ENCODE measurements at places on chromosomes 3 and 15.

- no peak for DNase-seq
Measured at GRCh38 chr3:102179326-102180177, 255.3 kb upstream of the ZPLD1 start.

DNA sequence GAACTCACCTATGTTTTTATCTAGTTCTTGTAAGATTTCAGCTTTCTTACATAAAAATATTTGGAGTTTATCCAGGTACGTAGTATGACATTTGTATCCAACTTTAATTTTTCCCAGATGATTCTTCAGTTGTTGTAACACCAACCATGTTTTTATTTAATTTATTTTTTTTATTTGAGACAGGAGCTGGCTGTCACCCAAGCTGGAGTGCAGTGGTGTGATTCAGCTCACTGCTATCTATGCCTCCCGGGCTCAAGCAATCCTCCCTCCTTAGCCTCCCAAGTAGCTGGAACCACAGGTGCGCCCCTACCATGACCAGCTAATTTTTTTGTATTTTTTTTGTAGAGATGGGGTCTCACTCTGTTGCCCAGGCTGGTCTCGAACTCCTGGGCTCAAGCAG lies 6.6 kb downstream of the XYLB start:
- no peak for DNase-seq

DNA sequence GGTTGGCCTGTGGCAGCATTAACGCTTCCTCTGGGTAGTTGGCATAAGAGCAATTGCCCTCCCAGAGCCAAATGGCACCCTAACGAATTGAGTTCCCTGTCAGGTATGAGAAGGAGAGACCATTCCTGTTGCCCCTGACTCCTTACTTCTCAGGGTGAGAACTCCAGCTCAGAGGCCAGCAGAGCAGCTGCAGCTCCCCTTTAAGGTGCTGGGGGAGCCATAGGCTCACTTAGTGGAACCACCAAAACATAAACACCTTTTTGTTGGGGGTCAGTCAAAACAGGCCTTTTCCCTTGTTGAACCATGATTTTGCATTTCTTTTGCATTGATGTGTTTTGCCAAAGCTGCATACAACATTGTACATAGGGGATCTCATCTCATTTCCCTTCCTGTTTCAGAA lies 28.1 kb upstream of the LHFPL4 start:
- DNase-seq: no peak

DNA sequence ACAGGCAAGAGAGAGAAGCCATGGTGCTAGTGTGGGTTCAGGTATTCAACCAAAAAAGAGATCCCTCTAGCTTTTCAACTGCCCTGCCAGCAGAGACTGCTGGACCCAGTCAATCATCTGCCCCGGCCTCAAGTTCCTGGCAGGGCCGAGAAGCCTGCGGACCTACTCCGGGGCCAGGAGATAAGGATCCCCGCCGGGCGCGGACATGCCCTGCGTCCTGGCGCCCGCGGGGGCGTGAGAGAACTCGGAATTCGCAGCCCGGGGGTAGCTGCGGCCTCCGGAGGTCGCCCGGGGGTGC lies 821 bp upstream of the MAGI1 start:
- no peak for DNase-seq

GRCh38 chr3:13066236-13066635 lies 7.0 kb downstream of the IQSEC1 start:
- DNase-seq: no peak

DNA sequence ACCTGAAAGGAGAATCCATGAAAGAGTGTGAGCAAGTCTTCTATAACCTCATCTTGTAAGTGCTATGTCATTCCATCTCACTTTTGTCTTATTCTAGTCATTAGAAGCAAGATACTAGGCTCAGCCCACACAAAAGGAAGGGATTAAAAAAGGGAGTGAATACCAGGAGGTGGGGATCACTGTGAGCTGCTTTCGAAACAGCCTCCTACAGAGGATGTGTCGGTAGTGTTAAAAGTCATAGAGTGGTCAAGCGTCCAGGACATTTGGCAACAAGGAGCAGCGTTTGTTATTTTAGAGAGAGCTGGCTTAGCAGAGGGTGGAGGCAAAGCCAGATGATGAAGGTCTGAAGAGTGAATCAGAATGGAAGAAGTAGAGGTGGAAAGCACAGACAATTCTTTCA lies 11.7 kb upstream of the ZNF148 start:
- no peak for DNase-seq

DNA sequence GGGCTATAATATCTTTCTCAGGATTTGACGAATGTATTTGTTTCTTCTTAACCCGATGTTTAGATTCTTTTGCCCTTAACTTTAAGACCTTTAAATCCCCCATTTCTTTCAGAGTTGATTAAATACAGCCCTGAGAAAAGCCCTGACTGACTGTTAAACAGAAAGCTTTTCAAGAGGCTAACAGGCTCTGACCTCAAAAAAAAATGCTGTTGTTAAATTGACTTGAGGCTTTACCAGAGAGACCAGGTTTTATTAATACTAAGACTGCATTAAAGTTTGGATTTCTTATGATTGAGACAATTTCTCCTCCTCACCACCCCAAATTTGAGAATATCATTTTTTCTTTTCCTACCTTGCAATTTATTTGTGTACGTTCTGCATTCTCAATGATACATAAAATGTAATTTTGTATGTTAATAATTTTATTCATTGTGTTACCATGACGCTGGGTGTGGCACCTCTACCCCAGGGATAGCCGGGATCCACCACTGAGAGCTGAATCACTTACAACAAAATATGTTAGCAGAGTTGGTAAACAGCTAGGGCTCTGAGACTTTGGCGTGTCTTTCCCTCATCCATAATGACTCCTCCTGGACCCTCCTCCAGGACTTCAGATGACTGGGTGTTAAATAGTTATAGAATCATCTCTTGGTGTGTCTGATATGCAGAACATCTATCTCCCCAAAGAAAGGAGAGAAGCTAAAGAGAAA lies 753.5 kb downstream of the NAALADL2 start:
- no peak for DNase-seq

DNA sequence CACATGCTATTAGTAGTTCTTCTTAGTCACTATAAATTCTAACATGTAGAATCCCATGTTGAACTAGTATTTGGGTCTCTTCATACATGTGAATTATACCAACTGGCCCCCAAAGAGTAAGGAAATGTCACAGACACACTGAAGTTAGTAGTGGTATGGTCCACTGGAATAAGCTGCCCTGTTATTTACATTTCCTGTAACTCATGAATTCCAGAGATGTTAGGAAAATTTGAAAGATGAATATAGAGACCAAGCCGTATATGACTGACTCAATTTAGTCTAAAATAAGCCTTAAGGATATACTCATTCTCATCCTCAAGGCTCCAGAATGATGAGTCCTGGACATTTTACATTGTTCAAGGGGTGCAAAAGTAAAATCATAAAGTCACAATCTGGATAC lies 81.2 kb downstream of the FBXL22 start:
- no peak for DNase-seq

DNA sequence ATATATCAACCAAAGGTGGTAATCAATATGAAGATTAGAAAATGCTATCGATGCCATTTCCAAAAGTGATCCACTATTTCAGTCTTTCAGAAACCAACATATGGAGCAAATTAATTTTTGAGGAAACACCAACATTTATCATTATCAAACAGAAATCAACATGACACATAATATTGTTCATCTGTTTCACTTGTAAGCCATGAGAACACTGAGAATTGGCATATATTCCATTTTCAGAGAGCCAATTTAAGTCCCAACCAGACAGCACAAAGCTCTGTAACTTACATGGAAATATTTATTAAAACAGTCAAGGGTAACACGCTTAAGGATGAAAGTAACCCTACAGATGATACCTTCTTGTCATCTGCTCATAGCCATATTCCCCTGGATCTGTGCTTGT lies 37.6 kb upstream of the STRIT1 start:
- DNase-seq: no peak

DNA sequence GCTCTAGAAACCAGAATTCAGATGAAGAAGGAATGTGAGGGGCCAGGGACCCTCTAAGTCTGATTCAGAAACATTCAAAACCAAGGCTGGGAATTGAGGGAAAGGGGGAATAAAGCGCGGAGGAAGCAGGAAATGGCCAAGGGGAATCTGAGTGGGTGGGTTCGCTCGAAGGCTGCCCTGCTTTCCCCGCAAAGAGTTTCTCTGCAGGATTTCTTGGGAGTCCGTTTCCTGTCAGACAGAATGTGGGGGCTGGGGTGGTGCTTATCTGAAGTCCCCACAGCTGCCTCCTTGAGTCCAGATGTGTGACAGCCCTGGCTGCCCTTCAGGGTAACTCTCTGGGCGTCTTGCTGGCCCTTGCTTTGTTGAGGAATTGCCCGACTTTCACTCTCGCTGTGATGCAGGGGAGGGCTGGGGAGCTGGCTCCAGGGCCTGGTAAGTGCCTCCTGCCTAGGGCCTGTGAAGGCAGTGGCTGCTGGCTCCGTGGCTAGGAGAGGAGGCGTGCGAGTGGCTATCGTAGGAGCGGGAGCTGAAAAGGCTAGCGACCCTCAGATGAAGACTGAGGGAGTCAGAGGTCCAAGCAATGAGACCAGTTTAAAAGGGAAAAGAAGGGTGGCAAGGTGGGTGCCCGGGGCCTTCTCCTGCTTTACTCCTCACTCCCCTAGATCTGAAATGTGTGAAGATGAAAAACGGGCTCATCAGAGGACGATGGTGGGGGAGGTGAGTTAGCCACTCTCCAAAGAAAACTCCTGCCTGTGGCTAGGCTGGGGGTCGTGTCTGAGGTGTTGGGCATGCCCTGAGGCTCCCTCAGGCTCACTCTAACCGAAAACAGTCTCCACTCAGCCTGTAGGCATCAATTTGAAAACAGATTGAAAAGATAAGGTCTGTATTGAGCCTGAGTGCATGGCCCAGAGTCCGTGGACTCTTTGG lies 143.9 kb upstream of the UMPS start:
- no peak for DNase-seq

GRCh38 chr3:61464518-61465140 lies 96.7 kb upstream of the PTPRG start:
- no peak for DNase-seq

DNA sequence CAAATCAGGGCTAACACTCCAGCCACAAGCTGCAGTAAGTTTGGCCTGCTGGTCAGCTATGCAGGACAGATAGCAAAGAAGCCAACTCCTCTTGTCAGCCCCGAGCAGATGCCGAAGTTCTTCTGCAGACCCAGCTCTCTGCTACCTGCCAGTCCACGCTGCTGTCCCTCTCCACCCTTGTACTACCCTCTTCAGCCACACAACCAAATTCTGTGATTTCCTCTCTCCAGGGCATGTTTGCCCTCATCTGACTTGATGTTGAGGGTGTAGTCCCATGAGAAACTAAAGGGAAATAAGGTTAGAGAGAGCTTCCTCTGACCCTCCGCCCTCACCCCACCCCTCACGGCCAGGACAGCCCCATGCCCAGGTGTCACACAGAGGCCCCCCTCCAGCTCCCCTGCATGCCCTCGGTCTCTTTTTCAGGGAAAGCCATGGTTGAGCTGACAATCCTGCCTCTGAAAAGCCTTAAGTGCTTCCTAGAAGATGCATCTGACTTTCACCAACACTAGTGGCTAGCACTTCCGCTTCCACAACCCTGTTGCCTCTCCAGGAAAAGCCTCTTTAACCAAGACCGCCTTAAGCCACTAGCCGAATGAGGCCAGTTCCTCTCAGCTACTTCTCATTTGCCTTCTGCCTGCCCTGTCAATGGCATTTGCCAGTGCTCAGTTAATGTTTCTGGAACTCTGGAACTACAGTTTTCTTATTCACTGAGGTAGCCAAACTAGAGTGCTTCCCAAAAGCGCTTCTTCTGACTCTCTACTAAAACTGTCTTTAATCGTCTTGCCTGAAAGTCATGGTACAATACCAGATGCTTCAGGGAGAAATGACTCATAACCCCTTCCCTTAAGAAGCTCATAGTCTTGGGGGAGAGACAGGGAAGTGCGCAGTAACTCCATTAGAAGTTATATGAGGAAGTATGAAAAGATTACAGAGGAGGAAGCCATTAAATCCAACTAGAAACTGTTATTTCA lies 300.4 kb upstream of the STT3B start:
- no peak for DNase-seq

DNA sequence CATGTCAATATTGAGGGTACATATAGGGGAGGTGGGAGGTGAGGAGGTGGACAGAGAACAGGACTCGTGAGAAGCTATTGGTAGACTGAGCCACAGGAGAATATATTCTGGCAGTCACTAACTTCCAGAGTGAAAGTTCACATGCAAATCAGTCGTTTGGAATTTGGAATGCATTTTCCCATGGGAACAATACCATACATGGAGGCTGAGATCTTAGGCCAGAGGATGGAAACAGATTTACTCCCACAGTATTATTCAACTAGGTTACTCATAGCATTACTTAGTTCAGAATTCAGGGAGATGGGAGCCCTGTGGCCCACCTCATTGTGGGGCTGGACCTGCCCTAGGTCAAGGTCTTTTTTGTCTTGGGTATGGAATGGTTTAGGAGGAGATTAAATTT lies 36.4 kb upstream of the ABHD2 start:
- no peak for DNase-seq

GRCh38 chr3:53337167-53337940 lies 10.0 kb downstream of the DCP1A start:
- DNase-seq: no peak

DNA sequence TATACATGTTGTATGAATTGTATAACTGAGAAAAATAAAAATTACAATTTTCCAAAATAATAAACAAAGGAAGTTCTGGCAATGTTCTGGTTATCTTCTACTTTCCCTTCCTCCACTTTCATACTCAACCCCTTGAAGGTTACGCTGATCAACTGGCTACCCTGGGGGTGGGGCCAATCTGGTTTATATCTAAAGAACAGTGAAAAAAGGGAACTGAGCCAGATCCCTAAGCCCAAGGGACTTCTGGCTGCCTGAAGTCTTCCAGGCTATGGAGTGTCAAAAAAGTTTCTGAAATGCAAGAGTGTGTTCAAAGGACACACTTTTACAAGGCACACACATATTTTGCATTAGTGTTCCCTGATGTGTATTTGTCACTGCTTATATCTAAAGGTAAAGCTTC lies 591.9 kb downstream of the ROBO1 start:
- no peak for DNase-seq

DNA sequence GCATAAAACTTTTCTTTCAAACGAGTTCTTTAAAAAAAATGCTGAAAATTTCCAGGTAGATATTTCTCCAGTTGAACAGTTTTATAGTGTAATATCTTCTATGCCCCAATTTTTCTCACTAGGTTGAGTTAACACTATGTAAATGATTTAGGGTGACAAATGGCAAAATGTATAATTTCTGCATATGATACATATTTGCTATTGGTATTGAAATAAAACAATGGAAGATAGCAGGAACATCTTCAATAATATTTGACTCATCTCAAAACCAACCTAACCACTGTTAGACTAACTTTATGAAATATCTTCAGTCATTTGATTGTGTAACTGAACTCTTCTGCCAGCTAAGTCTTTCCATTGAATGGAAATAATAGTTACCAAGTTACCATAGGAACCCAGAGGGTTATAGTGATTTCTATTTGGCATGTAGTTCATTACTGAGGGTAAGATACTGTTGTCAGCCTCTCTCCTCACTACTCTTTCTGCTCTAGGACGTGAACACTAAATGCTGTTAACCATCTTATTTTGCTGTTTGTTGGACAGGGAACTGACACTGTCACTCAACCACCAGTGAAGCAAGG lies 824.7 kb upstream of the NECTIN3 start:
- DNase-seq: no peak

- DNase-seq: no peak
Measured at GRCh38 chr15:100060276-100060926, 281.4 kb downstream of the ADAMTS17 start.

- DNase-seq: no peak
Measured at GRCh38 chr3:126751611-126752302, 47.7 kb downstream of the CHCHD6 start.
